GM23338 (cell line): ENCODE measurements at places on chromosomes 6 and 20. TPM values are rescaled to one million over a fixed set of nuclear protein-coding genes. Genes with fewer than 3 reads are reported as not detected.
A peak's percentile ranks its signal among the peaks of the same experiment; 100 is the strongest.

GRCh38 chr6:32081168-32081990, 27.8 kb downstream of the TNXB start:
- no peak for DNase-seq

DNA sequence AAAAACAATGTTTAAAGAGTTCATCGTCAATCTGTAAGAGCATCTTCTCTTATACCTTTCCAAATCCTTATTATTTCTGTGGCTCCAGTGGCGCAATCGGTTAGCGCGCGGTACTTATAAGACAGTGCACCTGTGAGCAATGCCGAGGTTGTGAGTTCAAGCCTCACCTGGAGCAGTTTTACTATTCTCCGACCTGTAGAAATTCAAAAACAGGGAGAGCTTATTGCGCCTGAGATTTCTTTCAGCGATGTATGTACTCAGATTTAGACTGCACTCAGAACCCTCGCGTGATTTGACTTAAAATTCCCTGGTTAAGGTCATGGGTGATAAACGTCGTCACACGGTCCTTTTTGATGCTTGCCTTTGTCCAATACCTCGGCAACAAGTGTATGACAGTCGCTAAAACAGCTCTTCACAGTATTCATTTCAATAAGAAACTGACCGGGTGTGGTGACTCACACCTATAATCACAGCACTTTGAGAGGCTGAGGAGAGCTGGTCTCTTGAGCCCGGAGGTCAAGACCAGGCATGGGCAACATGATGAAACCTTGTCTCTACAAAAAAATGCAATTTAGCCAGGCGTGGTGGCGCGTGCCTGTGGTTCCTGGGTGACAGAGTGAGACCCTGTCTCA, 11.9 kb downstream of the GPX5 start:
- DNase-seq = peak; percentile 92

GRCh38 chr6:134173936-134174671, 121.7 kb upstream of the SLC2A12 start:
- peak; percentile 92 for DNase-seq

- DNase-seq = peak; percentile 64
Observed at GRCh38 chr20:33685328-33686099, 671 bp downstream of the E2F1 start.

GRCh38 chr6:14944593-14944992, 301.3 kb upstream of the JARID2 start:
- DNase-seq = no peak

DNA sequence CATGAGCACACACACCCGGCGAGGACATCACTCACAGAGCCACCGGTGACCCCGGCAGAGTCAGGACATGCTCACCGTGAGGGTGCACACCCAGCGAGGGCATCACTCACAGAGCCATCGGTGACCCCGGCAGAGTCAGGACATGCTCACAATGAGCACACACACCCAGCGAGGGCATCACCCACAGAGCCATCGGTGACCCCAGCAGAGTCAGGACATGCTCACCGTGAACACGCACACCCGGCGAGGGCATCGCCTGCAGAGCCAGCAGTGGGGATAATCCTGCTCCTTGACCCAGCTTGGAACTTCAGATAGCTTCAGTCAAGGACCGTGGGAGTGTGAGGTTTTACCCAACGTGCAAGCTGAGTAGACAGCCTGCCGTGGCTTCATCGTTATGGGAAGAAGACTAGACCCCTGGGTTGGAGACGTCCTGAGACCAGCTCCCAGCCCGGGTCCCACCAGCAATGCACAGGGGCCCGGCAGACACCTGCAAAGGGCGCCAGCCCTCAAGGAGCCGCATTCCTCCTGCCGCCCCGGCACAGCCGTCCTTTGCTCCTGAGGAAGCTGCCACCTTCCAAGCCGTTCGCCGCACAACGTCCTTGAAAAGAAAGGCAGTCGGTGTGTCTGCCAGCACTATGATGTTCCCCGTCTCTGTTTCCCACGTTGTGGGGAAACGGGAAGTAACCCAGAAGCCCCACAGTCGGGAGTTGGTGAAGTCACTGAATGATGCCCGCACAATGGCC, 192.3 kb downstream of the DLL1 start:
- no peak for DNase-seq

- DNase-seq = no peak
Observed at GRCh38 chr20:33531047-33531877, 41.4 kb downstream of the CBFA2T2 start.

DNA sequence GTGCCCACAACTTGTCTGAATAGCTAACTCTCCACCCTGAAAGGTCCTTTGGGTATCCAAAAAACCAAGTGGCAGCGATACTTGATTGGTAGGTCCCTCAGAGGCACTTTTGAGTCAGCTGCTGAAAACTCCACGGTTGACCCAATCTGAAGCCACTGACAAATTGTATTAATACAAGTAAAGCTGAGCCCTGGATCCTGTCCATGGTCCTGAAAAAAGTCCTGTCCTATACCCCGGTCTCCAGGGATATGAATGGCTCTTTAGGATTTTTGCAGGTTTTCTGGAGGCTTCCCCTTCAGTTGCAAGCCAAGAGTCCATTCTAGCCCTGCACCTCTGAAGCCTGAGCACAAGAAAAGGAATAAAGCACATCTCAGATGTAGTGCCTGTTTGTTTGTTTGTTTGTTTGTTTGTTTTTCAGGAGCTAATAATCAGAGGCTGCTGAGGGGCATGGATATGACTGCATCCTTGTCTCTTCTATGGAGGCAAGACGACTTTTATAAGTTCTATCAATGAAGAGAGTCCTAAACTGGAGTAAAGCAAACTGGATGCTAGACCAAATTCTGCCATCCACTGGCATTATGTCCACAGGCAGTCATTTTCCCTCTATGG, 1.7 kb upstream of the SLC12A5 start:
- DNase-seq = peak; percentile 87

GRCh38 chr6:135521431-135521830, 23.9 kb upstream of the AHI1 start:
- no peak for DNase-seq

GRCh38 chr6:40552941-40553340, 34.2 kb downstream of the LRFN2 start:
- no peak for DNase-seq

GRCh38 chr6:28897369-28897745, 26.4 kb downstream of the TRIM27 start:
- no peak for DNase-seq

DNA sequence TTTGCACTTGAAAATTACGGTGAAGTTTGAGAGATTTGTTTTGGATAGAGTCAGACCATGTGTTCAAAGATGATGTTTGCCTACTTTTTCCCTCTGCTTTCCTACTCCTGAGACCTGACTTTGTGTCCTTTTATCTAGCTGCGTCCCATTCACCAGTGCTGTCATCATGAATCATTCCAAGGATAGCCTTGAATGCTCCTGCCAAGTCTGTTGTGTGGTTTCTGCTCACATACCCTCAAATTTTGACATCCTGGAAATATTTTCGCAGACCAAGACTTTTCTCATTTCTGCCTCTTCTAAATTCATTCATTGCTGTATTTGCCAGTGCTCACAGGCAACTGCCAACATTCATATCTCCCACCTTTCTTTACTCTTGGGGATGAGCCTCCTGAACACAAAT, 175.9 kb upstream of the SCGN start:
- no peak for DNase-seq

Gene HLA-DRA
- total RNA-seq = 4.4 and 6.9 TPM in 2 replicates

Gene SSTR4
- not detected in 2 replicates for total RNA-seq

Gene CST4
- not detected in 2 replicates for total RNA-seq

Gene IYD
- total RNA-seq = not detected in 2 replicates

Gene ERVFRD-1
- total RNA-seq = not detected in 2 replicates

Gene ZSCAN9
- 10.9 and 11.9 TPM in 2 replicates for total RNA-seq

Gene WFDC2
- total RNA-seq = 27.2 and 28.0 TPM in 2 replicates

Gene SLC22A2
- total RNA-seq = 0.35 and 1.1 TPM in 2 replicates

Gene OPRL1
- 0.74 and 1.1 TPM in 2 replicates for total RNA-seq

Gene CD109
- 5.3 and 6.0 TPM in 2 replicates for total RNA-seq

Gene GRM1
- total RNA-seq = 0.39 and 0.63 TPM in 2 replicates

Gene NKX2-2
- total RNA-seq = not detected in 2 replicates

Gene COL9A3
- 110 and 113 TPM in 2 replicates for total RNA-seq

Gene LRRC1
- 16.6 and 18.6 TPM in 2 replicates for total RNA-seq
